ENCODE measurements at places on chromosomes 2 and 18.

- no peak for DNase-seq
Observed at GRCh38 chr2:173235947-173236803, 118.5 kb upstream of the CDCA7 start.

GRCh38 chr2:215031321-215031720 lies 107.1 kb downstream of the ABCA12 start:
- no peak for DNase-seq

DNA sequence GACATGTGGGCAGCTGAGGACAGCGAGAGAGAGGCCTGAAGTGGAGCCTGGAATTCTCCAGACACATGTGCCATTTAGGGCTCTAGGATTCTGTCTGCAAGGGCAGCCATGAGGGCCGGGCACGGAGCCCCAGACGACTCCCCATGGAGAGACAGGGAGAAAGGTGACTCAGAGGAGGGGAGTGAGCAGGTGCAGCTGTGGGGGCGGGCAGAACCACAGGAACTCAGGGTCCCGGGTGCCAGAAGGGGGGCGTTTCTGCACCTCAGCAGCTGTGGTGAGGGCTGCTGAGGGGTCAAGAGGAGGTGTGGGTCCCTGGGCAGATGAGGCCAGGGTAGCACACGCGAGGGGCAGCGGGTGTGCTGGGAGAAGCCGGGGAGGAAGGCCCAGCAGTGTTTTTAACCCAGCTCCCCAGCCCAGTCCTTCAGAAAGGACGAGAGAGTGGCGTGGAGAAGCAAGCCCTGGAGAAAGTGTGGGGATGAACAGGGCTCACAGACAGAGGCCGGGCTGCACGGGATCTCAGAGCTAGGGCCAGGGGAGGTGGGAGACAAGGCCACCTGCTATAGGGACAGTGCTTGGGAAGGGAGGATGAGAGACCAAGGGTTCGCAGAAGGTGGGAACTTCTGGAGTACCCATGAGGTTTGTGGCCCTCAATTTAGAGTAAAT lies 7.6 kb downstream of the GPR17 start:
- DNase-seq = no peak

DNA sequence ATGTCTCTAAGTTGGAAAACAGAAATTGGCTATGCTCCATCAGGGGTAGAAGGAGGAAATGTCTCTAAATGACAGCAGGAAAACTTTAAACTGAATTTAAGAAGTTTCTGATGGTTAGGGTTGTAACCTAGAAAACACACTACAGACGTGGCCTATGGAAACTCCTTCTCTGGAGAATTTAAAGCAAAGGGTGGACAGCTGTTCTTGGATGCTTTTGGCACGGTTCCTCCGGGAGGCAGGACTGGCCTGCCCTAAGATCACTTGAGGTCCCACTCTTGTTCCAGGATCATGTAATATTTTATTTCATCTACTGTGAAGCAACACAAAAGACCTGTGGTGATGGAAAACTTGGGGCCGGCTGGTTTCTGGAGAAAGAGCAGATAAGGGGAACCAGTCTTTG lies 77.0 kb downstream of the NRP2 start:
- DNase-seq = no peak

GRCh38 chr2:16317211-16317830 lies 348.3 kb downstream of the CYRIA start:
- no peak for DNase-seq

DNA sequence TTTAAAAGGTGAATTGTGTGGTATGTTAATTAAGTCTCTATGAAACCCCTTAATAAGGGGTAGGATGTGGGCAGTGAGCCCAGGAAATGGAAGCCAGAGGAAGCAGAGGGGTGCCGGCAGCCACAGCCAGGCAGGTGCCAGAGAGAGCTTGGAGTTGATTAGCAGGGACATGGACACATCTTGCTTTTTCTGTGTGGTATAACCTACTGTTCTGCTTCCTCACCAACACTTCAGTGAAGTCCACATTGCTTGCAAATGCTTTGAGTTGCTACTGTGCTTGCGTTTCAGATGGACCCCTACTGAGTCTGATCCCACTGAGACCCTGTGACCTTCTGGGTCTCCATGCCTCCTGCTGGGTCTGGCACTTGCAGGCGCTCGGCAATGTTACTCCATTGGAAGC lies 30.3 kb upstream of the ARHGEF4 start:
- no peak for DNase-seq

- DNase-seq = no peak
Observed at GRCh38 chr18:25283781-25284180, 68.2 kb downstream of the ZNF521 start.

DNA sequence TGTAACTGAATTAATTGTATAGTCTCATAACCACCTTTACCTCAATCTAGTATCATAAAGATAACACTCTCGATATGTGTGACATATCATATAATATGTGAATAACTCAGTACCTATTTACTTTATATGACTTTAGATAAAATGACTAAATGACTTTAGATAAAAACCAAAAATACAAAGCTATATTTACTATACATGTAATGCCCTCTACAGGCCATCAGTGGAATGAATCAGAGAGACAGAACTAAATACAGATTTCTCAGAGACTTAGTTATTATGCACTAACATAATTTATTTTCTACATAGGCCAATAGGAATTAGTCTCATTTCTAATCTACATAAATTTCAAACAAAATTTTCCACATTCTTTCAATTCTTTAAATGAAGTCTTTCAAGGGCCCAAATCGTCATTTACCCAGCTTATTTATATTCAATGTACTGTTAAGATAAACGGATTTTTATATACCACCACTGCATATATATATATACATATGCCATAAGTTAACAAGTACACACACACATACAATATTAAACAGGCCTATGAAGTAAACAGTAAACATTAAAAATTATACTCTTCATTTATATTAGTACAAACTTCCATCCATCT lies 219.9 kb downstream of the EXOC6B start:
- no peak for DNase-seq

DNA sequence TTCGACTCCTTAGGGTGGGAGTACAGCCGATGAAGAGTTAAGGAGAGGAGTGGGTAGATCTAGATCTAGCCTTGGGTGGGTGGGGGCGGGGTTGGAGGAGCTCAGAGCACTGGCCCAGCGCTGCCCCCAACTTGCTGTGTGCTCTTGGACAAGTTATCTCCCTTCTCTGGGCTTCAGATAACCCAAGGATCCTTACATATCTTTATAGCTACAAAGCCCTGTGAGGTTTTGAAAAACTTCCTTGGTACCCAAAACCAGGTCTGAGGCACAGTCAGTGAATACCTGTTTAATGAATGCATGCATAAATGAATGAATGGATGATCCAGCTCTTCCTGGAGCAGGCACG lies 1.3 kb upstream of the ODC1 start:
- no peak for DNase-seq

GRCh38 chr18:7164323-7165004 lies 46.9 kb upstream of the LAMA1 start:
- DNase-seq = no peak

GRCh38 chr2:234853729-234854128 lies 98.1 kb upstream of the SH3BP4 start:
- no peak for DNase-seq

DNA sequence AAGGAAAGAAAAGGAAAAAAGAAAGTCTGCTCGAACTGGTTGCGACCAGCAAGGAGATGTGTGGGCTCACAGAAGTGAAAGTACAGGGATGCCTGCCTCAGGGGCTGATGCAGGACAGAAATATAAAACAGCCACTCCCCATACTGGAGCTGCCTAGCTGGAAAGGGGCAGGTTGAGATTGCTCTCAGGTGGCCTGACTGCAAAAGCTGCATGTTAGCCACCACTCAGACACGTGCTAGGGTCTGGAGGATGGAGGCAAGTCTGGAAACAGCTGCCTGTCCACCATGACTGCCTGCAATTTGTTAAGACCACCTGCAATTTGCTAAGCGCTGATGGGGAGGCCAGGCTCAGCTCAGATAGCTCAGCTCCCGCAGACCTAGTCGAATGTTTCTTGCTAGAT lies 17.9 kb downstream of the B3GNT7 start:
- no peak for DNase-seq

DNA sequence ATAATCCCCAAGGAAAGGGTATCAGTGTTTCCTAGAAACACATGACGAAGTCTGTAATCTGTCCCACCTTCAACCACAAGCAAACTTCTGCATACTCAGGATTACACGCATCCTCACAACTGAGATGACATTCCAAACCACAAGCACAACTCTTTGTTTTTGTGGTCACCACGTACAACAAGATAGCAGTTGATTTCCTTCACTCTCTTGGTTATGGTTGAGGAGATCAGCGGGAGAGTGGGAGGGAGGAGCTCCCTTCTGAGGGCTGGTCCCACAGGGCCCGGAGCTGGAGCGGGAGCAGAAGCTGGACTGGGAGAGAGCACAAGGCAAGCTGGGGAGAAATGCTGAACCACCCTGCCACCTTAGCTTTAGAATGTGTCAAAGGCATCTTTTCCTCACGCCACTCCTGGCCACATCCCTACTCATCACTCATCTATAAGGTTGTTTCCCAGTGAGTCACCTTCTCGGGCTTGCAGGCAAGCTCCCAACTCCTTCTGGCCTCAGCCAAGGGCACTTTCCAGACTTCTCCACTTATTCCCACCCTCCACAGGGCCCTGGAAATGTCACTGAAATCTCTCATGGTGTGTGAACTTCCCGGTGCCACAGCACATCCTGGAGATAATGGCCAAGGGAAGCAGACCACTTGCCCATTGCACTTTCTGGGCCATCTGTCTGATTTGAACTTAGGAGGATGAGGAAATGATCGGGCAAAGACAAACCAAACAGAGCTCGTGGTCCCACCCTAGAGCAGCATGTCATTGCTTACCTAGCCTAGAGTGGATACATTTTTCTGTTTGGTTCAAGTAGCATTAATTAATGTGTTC lies 98.9 kb upstream of the LGALSL start:
- DNase-seq = peak; percentile 56

DNA sequence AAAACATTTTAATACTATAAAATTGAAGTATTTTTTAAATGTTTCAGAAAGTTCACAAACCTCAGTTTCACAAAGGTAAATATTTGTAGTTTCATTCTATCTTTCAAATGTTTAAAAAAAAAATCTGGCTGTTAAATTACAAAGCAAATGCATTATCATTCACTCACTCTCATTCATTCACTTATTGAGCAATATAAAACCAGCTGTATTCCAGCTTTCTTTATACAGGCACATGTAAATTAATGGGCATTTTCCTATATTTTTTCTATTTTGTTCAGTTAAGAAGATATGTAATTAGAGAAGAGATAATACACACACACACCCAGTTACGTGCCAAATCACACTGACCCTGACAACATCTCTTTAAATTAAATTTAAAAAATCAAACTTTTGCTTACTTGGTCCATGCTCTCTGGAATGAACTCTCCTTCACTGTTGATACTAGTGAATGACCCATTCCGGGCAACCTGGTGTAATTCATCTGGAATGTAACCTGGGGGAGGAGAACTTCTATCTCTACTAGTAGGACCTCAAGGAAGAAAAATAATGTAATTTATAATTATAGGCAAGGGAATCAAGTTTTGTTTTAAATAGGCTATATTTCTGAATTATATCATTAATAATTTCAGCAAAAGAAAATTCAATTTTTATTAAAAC lies 32.5 kb upstream of the ERCC3 start:
- DNase-seq = no peak
